ENCODE measurements at places on chromosomes 7 and 10. TPM values are rescaled to one million over a fixed set of nuclear protein-coding genes. Genes with fewer than 3 reads are reported as not detected.

DNA sequence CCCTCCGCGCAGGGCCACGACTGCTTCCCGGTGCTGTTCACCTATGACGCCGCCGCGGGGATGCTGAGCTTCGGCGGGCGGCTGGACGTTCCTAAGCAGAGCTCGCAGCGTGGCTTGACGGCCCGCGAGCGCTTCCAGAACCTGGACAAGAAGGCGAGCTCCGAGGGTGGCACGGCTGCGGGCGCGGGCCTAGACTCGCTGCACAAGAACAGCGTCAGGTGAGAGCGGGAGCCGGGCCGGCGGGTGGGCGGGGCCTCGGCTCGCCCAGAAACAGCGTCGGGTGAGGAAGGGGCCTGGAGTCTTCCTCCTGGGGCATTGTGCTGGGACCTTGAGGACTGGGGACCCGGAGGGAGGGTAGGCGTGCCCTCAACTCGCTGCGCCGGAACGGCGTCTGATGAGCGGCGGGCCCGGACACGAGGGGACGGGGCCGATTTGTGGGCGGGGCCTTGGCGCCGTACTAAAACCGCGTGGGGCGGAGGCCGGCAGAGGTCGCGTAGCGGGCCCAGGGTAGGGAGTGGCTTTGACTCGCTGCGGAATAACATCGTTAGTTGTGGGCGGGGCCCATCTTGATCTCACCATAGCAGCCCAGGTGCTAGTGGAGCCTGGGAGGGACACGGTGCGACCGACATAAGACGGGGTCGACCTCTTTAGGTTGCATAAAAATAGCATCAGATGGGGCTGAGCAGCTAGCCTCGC lies 15.6 kb downstream of the PDAP1 start:
- peak overlapping the region; percentile 78 for H3K27ac ChIP-seq
- H3K36me3 ChIP-seq, result peaks cover 23% of the 10 kb centered on the region
- peaks cover 3% of the 10 kb centered on the region for H3K4me1 ChIP-seq
- peak overlapping the region; percentile 57 for H3K4me3 ChIP-seq

DNA sequence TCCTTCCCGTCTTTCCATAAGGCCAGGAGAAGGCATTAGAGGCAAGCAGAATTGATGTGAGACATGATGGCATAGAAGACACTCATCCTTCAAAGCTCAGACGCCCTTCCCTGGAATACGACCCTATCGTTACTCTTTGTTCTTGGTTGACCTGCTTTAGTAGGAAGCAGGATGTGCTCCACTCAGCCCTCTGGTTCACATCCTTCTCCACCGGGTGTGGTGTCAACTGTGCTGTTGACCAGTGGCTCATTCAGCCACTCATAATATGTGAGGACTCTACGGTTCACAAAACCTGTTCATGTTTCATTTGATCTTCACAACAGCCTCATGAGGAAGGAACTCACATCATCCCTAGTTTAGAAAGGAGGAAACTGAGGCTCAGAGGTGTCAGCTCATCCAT lies 47.1 kb downstream of the ADRA2A start:
- peaks cover 2% of the 10 kb centered on the region for H3K4me1 ChIP-seq
- no peak for DNase-seq
- no peaks in the 10 kb centered on the region for H3K27me3 ChIP-seq
- H3K4me3 ChIP-seq, result no peak overlapping the region
- no peaks in the 10 kb centered on the region for H3K36me3 ChIP-seq

- H3K4me3 ChIP-seq, result no peak overlapping the region
- no peaks in the 10 kb centered on the region for H3K27me3 ChIP-seq
- no peak overlapping the region for H3K27ac ChIP-seq
Measured at GRCh38 chr7:55565681-55566080, 6.6 kb downstream of the VOPP1 start.

- H3K4me3 ChIP-seq, result peak overlapping the region; percentile 61
- peaks cover 28% of the 10 kb centered on the region for H3K27me3 ChIP-seq
- H3K27ac ChIP-seq, result no peak overlapping the region
- peak; percentile 47 for DNase-seq
- H3K4me1 ChIP-seq, result no peaks in the 10 kb centered on the region
- H3K36me3 ChIP-seq, result no peaks in the 10 kb centered on the region
Measured at GRCh38 chr10:42753126-42753506, 29.5 kb upstream of the BMS1 start.

The TEX36 gene
- not detected for total RNA-seq

DNA sequence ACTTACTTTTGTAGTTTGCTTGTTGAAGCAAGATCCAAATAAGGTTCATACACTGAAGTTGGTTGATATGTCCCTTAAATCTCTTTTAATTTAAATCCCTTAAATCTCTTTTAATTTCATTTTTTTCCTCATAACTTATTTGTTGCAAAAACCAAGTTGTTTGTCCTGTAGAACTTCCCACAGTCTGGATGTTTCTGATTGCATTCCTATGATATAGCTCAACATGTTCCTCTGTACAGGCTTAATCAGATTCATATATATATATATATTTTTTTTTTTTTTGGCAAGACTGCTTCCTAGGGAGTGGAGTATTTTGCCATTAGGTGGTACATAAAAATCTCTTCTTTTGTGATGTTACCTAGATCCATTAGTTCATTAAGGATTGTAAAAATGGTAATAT lies 174.9 kb upstream of the MKLN1 start:
- H3K4me1 ChIP-seq, result no peaks in the 10 kb centered on the region
- H3K27me3 ChIP-seq, result no peaks in the 10 kb centered on the region
- no peak for DNase-seq
- no peak overlapping the region for H3K27ac ChIP-seq
- no peaks in the 10 kb centered on the region for H3K36me3 ChIP-seq
- H3K4me3 ChIP-seq, result no peak overlapping the region

The FAM25A gene
- total RNA-seq, result not detected

- DNase-seq, result peak; percentile 98
- H3K4me3 ChIP-seq, result no peak overlapping the region
- H3K36me3 ChIP-seq, result peaks cover 3% of the 10 kb centered on the region
- no peak overlapping the region for H3K27ac ChIP-seq
Measured at GRCh38 chr10:78047314-78047891, 13.7 kb downstream of the RPS24 start.

- DNase-seq, result no peak
- H3K27ac ChIP-seq, result no peak overlapping the region
- H3K4me1 ChIP-seq, result peaks cover 14% of the 10 kb centered on the region
Measured at GRCh38 chr7:36762394-36762793, 38.1 kb upstream of the AOAH start.

GRCh38 chr10:50653758-50654157 lies 30.0 kb upstream of the SGMS1 start:
- H3K4me1 ChIP-seq, result no peaks in the 10 kb centered on the region
- H3K36me3 ChIP-seq, result no peaks in the 10 kb centered on the region
- no peak overlapping the region for H3K27ac ChIP-seq
- DNase-seq, result no peak

GRCh38 chr7:138328215-138328614 lies 131.8 kb upstream of the TRIM24 start:
- H3K4me1 ChIP-seq, result no peaks in the 10 kb centered on the region
- DNase-seq, result no peak
- no peaks in the 10 kb centered on the region for H3K27me3 ChIP-seq
- no peak overlapping the region for H3K4me3 ChIP-seq
- peaks cover 4% of the 10 kb centered on the region for H3K36me3 ChIP-seq
- no peak overlapping the region for H3K27ac ChIP-seq

DNA sequence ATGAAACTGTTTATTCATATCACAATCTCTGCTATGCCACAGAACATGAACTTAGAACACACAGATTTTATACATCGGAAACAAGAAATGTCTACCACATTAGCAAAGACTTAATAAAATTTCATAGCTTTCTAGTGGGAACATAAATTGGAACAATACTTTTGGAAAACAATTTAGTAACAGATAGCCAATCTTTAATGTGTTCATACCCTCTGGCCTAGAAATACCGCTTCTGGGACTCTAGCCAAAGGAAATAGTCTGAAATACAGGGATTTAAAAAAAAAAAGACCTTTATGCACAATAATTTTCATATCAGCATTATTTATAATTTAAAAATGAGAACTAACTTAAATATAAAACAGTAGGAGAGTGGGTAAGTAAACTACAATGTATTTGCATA lies 168.5 kb downstream of the PLXNA4 start:
- H3K4me3 ChIP-seq, result no peak overlapping the region
- H3K4me1 ChIP-seq, result peaks cover 7% of the 10 kb centered on the region
- H3K36me3 ChIP-seq, result no peaks in the 10 kb centered on the region
- H3K27me3 ChIP-seq, result no peaks in the 10 kb centered on the region

- peak; percentile 19 for DNase-seq
- no peaks in the 10 kb centered on the region for H3K36me3 ChIP-seq
- no peak overlapping the region for H3K4me3 ChIP-seq
- no peak overlapping the region for H3K27ac ChIP-seq
- H3K4me1 ChIP-seq, result peaks cover 12% of the 10 kb centered on the region
- peaks cover 8% of the 10 kb centered on the region for H3K27me3 ChIP-seq
Measured at GRCh38 chr10:86259901-86260562, 106.6 kb downstream of the GRID1 start.

The AKR1C8 gene
- total RNA-seq, result not detected

DNA sequence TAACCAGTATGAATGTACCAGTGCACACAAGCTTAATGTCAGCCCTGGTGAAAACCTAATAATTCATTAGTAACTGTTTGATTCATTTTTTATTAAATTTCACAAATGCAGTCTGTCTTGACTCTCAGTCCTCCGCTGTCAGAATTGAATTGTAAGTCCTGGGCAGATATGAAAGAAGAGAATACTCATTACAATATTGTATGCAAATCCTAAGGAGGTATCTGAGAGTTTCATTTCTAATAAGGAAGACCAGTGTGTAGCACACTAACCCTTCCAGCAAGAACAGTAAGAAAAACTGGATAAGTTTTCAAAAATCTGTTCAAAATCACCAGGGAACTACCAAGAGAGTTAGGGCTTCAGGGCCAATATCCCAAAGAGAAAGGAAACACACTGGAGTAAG lies 652.1 kb downstream of the SUGCT start:
- no peak overlapping the region for H3K27ac ChIP-seq
- no peaks in the 10 kb centered on the region for H3K36me3 ChIP-seq
- no peak overlapping the region for H3K4me3 ChIP-seq
- H3K27me3 ChIP-seq, result no peaks in the 10 kb centered on the region
- DNase-seq, result no peak

- H3K4me1 ChIP-seq, result no peaks in the 10 kb centered on the region
- H3K27me3 ChIP-seq, result no peaks in the 10 kb centered on the region
- no peak overlapping the region for H3K4me3 ChIP-seq
- H3K27ac ChIP-seq, result no peak overlapping the region
- peak; percentile 27 for DNase-seq
- no peaks in the 10 kb centered on the region for H3K36me3 ChIP-seq
Measured at GRCh38 chr10:128263891-128264688, 137.9 kb upstream of the MKI67 start.

GRCh38 chr10:46314071-46314470 lies 27.3 kb downstream of the ANTXRL start:
- 0 out of 2 replicates have a peak, but pooled peaks cover 3% of the 10 kb centered on the region for H3K4me1 ChIP-seq
- no peak overlapping the region for H3K4me3 ChIP-seq
- DNase-seq, result no peak
- H3K27me3 ChIP-seq, result no peaks in the 10 kb centered on the region
- H3K36me3 ChIP-seq, result no peaks in the 10 kb centered on the region

DNA sequence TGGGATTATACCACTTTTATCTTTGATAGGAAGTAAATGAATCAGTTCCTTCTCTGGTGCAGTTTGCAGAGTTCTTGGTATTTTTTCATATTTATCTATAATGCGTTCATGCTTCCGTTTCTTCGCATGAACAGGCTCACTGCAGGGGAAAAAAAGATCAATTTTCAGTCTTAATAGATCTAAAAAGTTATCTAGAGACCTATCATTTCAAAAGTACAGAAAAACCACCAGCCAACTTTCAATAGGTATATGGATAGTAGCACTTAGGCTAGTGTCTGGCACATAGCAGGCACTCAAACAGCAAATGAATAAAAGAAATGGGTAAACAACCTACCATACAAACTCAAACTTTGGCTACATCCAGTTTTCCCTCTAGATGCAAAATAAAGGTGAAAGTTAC lies 5.5 kb downstream of the NOC3L start:
- H3K27ac ChIP-seq, result no peak overlapping the region
- H3K27me3 ChIP-seq, result no peaks in the 10 kb centered on the region
- no peak overlapping the region for H3K4me3 ChIP-seq
- H3K4me1 ChIP-seq, result 0 out of 2 replicates have a peak, but pooled peaks cover 2% of the 10 kb centered on the region

The MUC12 gene
- total RNA-seq, result 7.0 TPM

GRCh38 chr10:131092876-131093275 lies 218.6 kb downstream of the TCERG1L start:
- no peaks in the 10 kb centered on the region for H3K4me1 ChIP-seq
- DNase-seq, result no peak
- H3K27ac ChIP-seq, result no peak overlapping the region
- H3K4me3 ChIP-seq, result no peak overlapping the region
- no peaks in the 10 kb centered on the region for H3K36me3 ChIP-seq

GRCh38 chr10:9860045-9860444 lies 1157.6 kb upstream of the CELF2 start:
- H3K4me1 ChIP-seq, result no peaks in the 10 kb centered on the region
- no peak overlapping the region for H3K27ac ChIP-seq
- DNase-seq, result no peak

All from H1 (cell line).